NCI-H2107 (cell line): ENCODE measurements at places on chromosomes 5 and 9.

- no peak for DNase-seq
These were observed 125.7 kb downstream of the SEMA6A start for GRCh38 chr5:116448870-116449427.

DNA sequence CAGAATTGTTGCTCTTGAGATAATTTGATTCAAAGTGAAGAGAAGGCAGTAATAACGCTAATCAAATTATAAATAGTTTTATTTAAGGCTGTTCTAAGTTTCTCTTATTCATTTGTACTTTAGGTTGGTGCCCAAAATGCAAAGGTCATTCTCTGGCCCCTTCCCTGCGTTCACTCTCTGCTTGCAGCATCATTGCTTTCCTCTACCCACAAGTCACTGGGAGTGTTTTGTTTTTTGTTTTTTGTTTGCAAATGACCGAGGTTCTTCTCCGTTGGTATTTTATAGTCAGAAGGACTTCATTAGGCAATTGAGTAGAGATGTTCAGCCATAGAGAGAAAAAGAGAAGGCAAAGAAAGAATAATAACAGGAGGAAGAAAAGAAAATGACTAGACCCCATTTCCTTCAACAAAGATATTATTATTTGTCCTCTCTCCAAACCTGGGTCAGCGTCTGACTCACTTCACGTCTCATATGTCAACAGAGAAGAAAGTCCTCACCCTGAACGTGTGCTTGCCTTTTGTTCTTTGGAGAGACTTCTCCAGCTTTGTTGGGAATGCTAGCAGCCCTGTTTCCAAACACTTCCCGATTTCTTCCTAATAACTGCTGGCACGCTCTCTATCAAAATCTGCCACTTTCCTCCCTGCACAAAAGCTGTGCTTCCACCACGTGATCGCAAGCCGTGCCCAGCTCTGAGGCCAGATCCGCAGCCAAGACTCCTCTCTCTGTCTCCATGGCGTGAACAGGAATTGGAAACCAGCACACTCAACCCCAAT, 119.8 kb downstream of the EBF1 start:
- DNase-seq = no peak

GRCh38 chr5:1441166-1441865, 3.9 kb downstream of the SLC6A3 start:
- no peak for DNase-seq

DNA sequence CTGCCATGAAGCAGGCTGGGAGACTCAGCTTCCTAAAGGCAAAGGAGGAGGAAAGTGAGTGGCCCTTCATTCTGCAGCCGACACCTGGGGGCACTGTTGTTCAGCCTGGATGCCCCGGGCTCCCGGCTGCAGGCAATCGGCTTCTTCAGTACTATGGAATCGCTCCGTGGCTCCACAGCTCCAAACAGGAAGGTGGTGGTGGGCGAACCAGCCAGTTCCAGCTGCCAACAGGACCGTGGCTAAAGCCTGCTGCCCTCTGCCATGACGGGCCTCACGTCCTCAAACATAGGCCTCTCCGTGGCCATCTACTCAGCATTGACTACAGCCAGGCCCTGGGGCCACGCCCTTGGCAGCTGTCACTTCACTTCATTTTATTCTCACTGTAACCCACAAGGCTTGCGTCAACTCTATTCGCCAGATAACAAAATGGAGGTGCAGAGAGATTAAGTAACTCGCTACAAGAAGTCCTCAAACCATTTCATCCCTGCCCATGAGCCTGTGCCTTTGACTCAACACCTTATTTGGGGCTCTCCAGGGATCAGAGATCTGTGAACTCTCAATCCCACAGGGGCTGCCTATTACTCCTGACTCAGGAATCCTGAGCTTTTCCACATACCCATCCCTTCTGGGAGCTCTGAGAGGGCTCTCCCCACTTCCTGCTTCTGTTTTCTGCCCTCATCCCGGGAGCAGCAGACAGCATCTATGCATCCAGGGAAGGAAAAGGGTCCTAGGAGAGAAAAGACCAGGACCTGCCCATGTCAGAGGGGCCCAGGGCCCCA, 38.0 kb downstream of the PAX5 start:
- DNase-seq = peak; percentile 30

DNA sequence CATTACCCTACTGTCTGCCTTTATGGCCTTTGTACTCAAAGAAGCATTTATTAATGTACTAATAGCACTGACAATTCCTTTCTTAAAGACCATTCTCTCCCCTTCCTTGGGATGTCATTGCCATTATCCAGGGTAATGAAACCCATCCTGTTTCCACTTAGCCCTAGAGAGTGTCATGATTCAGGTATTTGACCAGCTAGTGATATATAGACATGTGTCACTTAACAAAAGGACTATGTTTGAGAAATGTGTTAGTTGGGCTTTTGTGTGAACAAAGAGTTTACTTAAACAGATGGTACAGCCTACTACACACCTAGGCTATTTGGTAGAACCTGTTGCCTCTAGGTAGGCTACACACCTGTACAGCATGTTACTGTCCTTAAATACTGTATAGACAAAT, 2.0 kb downstream of the ATP6V0E1 start:
- DNase-seq = no peak

GRCh38 chr5:15544039-15544438, 44.1 kb downstream of the FBXL7 start:
- no peak for DNase-seq

- DNase-seq = no peak
These were observed 16.8 kb downstream of the SCAMP1 start for GRCh38 chr5:78377056-78377717.

- DNase-seq = no peak
These were observed 52.4 kb downstream of the FAM170A start for GRCh38 chr5:119681734-119682133.

DNA sequence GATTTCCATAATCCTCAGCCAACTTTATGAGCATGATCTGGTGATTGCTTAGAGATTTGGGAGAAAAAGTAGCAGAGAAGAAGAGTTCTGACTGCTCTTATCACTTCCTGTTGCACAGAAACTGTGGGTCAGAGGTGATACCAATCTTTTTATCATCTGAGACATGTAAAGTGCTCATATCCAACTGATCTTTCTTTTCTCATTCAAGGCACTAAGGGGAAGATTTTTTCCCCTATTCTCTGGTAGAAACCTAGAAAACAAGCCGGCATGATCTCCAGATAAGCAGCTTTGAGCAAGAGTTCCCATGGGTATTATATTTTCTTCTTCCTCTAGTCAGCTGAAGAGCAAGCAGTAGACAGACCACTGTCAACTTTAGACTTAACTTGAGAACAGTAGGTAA, 29.0 kb upstream of the GPR150 start:
- no peak for DNase-seq

DNA sequence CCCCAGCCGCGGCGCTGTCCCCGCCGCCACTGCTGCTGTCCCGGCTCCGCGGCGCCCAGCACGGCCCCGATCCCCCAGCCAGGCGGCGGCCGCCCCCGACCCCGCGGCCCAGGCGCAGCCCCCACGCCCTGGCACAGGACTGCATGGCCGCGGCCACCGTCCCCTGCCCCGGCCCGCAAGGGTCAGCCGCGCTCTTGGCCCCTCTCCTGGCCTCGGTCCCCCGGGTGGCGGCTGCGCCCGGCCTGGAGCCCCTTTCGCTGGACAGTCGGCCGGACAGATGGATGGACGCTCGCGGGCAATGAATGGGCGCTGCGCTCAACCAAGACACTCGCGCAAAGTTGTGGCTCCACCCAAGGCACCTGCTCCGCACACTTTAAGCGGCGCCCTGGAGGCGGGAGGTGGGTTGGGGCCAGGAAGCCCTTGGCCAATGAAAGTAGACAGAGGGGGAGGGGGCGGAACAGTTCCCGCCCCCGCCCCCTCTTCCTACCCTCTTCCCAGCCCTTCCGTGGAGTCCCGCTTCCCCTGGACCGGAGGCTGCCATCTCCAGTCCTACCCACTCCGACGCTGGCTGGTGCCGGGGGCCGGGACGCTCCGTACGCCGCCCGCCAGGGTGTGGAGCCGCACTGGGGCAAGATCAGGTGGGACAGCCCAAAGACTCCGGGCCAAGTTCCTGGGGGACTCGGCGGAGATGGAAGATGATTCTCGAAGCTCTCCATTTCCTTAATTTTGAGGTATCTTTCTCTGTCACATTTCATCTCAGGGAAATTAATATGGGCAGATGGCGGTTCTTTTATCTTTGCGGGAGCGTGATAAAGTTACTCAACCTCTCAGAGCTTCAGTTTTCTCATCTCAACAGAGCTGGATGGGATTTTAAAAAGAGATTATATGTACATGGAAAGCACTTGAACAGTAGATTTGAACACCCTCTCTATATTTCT, at the start of gene GLDC:
GLDC (minus strand) TSS at position 375 of the 938 bp plus-strand sequence; CDS start at position 145, 230 bp downstream.
- no peak for DNase-seq
